Fibroblast of skin of left biceps (primary cell): ENCODE measurements at places on chromosomes 1 and 21.

DNA sequence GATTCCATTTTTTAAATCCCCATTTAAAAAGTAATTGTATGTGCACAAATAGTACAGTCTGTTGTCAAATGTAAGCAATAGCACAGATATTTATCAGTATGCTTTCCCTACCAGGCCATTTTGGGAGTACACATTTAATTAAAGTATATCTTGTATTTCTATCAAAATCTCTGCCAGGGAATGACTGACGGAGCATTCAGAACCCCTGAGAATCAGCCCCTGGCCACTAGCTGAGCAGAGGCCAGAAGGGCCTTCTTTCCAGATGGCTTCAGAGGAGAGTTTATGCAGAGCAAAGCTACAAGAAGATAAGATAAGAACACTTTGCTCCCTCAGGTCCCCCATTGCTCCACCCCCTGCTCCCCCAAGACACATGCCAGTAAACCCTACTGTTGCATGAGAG is 99.9 kb upstream of the PROX1 start:
- DNase-seq = no peak

DNA sequence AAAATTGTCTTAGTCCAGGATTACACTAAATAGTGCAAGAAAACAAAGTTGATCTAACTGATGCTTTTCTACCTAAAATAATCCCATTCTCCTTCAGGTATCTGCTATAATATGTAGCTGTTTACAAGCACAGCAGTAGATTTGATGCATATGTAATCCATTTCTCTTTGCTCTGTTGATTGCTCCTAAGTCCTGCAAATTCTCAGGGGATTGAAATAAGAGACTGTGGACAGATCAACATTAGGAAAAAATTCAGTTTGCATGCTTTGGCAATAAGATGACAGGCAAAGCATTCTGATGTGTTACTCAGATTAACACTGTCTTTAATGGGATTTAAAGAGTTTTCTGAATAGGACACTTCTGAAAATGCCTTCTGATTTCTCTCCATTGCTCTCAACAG is 34.7 kb downstream of the RNF11 start:
- peak; percentile 54 for DNase-seq

DNA sequence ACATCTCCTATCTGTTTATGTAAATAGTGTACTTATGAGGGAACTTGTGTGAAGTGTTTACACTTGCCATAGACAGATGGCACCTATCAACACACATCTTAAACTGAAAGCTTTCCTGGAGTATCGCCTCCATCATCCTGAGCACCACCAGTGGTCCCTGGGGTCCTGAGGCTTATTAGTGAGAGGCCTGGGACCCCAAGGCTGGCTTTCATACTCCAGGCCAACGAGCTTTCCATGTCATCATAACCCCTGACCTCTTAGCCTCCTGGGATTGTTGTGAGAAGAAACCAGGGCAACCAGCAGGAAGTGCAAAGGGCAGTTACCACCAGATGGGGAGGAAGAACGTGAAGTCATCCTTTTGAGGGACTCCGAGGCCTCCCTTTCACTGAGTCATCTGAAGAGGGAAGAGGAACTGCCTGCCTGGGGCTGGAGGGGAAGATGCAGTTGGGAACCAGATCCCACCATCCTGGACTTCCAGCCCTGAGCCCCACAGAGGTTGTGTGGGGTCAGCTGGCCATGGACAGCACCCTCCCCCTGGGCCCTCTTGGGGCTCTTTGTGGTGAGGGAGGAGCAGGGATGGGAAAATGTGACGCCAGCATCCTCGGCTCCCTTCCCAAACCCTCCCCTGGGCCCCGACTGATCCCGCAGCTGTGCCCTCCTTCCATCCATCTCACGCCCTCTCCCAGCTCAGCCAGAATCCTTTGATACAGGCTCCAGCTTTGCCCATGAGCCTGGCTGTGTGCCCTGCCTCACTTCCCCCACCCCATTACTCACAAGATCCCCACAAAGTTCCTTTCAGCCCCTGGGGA is 5.8 kb downstream of the INKA2 start:
- no peak for DNase-seq

- DNase-seq = no peak
Observed at GRCh38 chr21:14600569-14601297, 54.6 kb upstream of the SAMSN1 start.
